ENCODE measurements at places on chromosomes 3 and 15.

- DNase-seq: no peak
Measured at GRCh38 chr3:158911586-158911985, 109.7 kb downstream of the MFSD1 start.

GRCh38 chr3:31408720-31409119, 124.0 kb upstream of the STT3B start:
- no peak for DNase-seq

GRCh38 chr15:80559761-80560160, 135.3 kb upstream of the ABHD17C start:
- no peak for DNase-seq

GRCh38 chr15:86082619-86083380, 3.1 kb downstream of the AGBL1 start:
- DNase-seq: no peak

GRCh38 chr3:140585828-140586227, 92.0 kb upstream of the TRIM42 start:
- no peak for DNase-seq

GRCh38 chr3:134334901-134335280, 39.4 kb downstream of the AMOTL2 start:
- DNase-seq: no peak

GRCh38 chr15:71434774-71435173, 319.5 kb downstream of the THSD4 start:
- no peak for DNase-seq

- DNase-seq: no peak
Measured at GRCh38 chr3:58388550-58389091, 45.0 kb downstream of the PDHB start.

DNA sequence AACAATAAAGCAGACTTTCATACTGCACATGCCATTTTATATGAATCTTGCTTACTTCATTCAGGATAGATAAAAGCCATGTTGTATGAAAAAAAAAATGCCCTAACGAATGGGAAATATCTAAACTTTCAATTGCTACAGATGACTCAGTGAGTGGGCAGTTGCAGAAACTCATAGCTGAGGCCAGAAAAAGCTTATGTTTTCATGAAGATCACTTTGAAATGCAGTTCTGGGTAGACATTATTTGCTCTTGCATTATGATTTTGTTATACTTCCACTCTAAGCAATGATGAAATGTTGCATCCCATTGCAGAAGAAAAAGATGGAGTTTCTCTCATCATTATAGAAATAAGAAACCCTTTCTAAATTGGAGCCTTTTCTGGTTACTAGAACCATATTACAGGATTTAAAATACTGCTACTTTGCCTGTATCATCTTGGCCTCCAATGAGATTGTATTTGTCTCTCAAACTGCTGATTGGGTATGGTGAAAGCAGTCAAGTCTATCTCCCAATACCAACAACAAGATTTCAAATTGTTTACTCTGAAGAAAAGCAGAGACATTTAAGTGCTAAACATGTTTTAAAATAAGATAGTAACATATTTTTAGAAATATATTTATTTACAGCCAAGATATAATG, 17.0 kb downstream of the PEAK1 start:
- no peak for DNase-seq

DNA sequence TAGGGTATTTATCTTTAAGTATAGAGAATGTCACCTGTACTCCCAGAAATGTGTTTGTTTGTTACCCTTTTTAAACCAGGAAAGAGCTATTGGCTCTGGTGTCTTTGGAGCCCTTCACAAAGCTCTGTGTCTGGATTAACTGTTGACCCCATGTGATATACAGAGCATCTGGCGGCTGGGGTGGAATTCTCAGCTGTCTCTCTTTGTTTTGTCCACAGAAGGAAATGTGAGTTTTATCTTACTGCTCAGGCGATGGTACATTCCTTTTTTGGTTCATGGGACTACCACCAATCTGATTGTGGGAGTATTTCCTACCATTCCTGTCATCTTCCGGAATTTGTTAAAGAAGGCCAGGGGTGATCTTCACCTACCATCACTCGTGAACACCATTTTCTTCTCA, 120.3 kb downstream of the AKAP13 start:
- DNase-seq: no peak

DNA sequence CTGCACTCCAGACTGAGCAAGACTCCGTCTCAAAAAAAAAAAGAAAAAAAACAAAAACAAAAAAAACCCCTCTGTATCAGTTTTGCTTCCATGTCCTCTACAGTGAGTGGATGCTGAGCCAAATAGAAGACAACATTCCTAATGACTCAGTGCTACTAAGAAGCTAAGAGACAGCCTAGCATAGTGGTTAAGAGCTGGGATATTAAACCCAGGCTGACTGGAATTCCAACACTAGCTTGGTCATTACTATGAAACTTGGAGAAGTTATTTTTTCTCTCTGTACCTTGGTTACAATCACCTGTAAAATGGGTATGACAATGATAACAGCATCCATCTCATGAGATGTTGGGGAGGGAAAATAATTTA, 60.9 kb upstream of the PYGO1 start:
- DNase-seq: no peak

GRCh38 chr3:53978386-53978785, 86.7 kb upstream of the SELENOK start:
- DNase-seq: no peak

- DNase-seq: no peak
Measured at GRCh38 chr3:172859041-172859440, 108.5 kb downstream of the ECT2 start.

DNA sequence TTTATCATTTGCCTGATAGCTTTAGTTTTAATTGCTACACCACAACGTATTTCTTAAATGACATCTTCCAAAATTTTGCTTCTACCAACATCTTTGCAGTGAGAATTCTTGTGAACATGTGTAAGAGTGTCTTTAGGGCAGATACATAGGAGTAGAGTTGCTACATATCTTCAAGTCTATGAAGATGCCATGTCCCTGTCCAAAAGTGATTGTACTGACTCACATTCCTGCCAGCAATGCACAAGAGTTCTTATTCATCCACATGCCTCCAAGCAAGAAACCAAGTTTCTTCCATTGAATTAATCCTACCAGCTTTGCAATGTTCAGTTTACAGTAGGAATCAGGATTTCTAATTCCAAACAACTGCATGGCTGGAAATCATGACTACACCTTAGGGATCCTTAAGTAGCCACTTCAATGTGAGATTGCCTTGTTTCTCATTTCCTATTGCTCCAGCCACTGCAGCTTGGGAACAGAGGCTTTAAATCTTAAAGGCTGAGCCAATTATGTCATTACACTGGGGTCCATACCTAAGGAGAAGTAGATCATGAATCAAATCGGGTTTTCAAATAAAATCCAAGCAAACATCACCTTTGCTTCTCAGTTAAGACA, 44.5 kb downstream of the BCL2L10 start:
- DNase-seq: no peak

- no peak for DNase-seq
Measured at GRCh38 chr15:70262591-70263274, 165.0 kb upstream of the TLE3 start.

GRCh38 chr3:192816351-192816750, 89.0 kb upstream of the FGF12 start:
- DNase-seq: peak; percentile 13

GRCh38 chr15:36218991-36219390, 360.4 kb upstream of the CDIN1 start:
- no peak for DNase-seq

DNA sequence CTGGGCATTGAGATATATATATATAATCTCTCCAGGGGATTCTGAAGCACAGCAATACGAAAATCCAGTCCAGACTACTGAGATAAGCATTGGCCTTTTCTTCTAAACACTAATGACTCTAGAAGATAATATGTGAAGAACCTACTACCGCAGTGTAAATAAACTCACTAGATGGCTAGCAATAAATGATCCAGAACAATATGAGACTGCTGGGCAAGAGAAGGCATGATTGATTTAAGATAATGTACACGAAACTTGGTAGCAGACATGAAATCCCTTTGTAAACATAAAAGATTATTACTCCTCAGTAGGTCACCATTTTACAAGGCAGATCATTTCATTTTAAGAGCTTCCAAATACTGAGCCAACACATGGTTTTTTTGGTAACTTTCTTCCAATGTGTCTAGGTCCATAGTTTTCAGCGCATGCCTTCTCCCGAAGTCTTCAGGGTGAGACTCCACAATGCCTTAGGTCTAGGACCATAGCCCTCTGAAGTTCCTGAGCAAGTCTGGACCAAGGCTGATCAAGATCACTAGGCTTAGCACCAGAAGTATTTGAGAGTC, 193.2 kb downstream of the LRRN1 start:
- DNase-seq: no peak

GRCh38 chr3:45169125-45169904, 23.1 kb upstream of the CDCP1 start:
- DNase-seq: peak; percentile 35

DNA sequence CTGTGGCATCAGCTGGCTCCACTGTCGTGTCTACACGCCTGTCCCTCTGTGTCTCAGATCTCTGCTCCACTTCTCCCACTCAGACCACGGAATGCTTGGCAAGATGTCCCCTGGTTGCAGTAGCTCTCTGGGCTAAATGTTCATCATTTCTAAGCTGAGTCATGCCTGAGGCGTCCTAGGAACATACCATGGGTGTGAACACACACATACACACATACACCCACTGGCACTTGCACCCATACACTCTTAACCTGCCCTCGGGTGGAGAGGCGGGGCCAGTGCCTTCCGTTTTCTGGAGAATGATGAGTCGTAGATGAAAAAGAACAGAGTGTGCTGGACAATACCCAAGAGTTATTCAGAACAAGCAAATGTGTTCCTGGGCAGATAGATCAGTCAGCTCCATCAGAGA, 72.4 kb downstream of the SENP2 start:
- no peak for DNase-seq

DNA sequence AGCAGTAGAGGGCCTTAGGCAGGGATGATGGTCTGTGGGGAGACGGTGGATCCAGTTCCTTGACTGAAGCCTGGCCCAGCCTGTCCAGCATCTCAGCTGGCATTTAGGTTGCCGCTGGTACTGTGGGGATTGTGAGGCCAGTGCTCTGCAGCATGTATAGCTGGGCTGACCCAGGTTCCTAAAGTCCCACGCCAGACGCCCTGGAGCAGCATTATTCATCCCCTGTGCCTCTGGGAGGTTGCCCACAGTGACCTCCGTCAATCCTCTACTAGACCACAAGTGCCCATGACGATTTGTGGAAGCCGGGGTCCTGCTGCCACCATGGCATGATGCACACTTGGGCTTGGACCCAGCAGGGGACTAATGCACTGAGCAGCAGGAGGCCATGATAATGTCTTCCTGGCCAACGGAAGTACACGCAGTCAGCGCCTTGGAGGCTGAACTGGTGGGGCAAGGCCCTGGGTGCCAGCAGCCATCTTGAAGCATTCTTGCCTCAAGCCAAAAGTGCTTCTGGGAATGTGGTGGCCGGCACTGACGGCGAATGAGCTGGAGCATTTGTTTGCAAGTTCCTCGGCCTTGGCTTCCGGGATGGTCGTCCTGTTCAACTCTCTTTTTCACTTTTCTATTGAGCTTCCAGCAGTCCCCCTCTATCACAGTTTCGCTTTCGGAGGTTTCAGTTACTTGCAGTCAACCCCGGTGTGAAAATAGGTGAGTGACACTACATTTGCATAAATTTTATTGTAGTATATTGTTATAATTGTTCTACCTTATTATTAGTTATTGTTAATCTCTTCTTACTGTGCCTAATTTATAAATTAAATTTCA, 949.4 kb downstream of the ROBO1 start:
- peak; percentile 1 for DNase-seq

DNA sequence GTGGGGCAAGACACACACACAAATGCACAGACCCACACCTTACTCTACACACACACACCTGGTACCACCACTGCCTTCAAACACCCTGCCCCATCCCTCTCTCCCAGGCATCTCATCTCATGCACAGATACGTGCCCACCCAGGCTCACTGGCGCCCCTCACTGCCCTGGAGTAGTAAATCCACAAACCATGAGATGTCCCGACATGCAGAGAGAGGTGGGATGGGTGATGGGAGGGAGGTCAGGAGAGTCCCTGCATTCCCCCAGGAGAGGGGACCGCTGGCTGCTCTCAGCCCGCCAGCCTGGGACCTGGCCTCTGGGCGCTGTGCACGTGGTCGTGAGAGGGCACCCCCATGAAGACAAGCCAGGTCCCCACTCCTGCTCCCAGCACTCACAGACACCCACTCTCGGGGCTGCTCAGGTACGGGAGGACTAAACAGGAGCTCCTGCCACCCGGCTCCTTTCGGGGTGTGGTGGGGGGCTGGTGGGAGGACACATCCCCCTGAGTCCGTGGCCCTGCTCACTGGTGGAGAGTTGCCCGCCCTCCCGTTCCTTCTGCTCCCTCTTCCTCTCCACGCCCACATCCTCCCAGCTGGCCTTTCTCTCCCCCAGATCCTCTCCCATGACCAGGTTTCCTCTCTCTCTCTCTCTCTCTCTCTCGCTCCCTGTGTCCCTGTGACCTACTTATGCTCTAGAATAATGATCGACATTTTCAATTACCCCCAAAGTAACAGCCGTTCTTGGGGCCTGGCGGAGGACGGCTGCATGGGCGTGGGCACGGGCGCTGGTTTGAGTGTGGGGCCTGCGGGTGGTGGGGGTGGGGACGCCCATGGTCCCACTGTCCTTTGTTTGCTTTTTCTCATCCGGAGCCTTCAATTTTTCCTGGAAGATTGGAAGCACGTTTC, 18.9 kb upstream of the CSPG4 start:
- no peak for DNase-seq

GRCh38 chr3:12992629-12993516, 80.4 kb downstream of the IQSEC1 start:
- no peak for DNase-seq

DNA sequence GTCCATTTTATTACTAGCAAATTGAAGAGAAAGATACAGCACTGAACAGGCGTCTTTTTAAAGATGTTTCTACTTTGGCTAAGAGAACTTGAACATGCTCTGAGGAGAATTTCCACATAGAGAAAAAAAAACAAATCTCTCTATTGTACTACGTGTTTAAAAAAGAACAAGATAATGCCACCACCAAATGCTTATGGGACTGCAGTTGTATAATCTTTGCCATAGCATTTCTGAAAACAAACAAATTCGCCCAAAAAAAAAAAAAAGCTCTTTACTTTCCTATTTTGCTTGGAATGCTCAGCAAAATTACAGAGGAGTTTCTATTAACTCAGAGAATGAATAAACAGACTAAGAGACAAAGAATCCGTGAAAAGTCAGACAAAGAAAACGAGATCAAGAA, 114.2 kb downstream of the CNTN3 start:
- no peak for DNase-seq

All from CD14-positive monocyte (primary cell).